ENCODE measurements at places on chromosomes 6 and 20.

DNA sequence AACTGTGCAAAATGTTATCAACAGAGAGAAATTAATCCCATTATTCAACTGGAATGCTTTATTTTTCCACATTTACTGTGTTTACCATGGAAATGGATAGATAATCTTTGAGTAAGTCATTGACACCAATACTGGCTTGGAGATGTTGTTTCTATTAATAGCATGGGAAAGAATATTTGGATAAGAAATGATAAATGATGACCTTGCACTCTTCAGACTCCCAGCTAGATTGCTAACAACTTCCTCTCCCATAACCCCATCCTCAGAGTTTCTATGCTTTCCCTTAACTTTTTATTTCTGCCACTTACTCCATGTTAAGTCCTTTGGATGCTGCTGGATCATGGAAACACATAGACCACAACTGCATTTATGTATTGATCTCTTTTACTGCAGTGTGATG is 182.5 kb downstream of the FNDC1 start:
- no peak for DNase-seq

DNA sequence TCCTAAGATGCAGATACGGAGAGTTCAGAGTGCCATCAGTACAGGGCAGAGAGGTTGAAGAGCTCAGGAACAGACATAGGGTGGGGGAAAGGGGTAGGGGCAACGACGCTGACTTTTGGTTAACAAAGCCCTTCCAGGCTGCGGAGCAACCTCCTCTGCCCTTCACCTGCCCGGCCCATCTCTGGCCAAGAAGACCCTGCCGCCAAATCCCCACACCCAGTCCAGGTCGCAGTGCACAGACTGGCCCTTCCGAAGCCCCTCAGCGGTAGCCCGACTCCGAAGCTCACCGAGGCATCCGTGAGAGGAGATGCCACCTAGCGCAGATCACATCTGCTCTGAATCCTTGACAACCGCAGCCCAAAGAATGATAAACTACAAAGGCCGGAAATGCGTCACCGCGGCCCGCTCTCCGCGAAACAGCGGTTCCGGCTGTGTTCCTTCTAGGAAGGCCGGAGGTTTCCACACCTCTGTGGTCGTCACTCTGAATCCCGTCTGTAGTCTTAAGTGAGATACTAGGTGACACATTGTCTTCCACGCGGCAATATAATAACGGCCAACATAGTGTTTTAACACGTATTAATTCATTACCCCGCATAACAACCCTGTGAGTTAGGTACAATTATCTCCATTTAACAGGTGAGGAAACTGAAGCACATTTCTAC is at the start of gene ZSCAN23:
Gene ZSCAN23 (minus strand): TSS at position 380 of the 662 bp plus-strand sequence. CDS start 7,225 bp downstream, outside the sequence.
- DNase-seq = peak; percentile 89

GRCh38 chr20:63900413-63900812 is 5.5 kb downstream of the DNAJC5 start:
- no peak for DNase-seq

GRCh38 chr6:165987483-165988301 is 180.0 kb downstream of the TBXT start:
- DNase-seq = peak; percentile 85

- DNase-seq = peak; percentile 78
These were observed 15.3 kb upstream of the SRSF6 start for GRCh38 chr20:43442282-43442880.

DNA sequence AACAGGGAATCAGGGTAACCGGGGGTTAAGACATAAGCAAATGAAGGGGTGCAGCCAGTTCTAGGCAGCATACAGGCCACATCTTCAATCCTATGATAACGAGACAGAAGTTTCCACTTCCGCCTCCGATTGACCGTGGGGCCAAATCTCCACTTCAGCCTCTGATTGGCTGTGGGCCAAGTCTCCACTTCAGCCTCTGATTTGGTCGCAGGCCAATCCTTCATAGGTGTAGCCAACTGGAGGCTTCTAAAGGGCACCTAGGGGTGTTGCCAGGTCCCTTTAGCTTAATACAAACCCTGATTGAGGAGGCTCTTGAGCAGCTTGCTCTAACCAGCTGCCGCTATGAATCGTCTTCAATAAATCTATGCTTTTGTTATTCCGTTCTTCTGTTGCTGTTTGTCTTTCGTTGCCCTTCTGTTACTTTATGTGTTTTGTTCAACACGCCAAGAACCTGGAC is 2.1 kb upstream of the ERGIC3 start:
- DNase-seq = no peak

DNA sequence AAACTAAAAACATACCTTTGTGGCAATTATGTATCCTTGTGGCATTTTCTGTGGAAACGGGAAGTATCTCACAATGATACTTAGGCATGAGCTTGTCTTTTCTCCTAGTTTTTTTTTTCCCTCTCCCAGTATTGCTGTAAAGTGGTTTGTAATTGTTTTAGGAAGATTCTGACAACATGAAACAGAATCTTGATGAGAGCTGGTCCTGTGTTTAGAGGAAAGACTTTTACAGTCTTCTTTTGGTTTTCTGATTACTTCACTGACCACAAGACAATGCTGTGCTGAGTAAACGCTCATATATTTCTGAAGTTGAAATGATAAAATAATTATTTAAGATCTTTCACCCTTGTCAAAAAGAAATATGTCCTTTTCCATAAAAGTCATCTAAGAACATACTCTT is 201.2 kb downstream of the FOXC1 start:
- no peak for DNase-seq

DNA sequence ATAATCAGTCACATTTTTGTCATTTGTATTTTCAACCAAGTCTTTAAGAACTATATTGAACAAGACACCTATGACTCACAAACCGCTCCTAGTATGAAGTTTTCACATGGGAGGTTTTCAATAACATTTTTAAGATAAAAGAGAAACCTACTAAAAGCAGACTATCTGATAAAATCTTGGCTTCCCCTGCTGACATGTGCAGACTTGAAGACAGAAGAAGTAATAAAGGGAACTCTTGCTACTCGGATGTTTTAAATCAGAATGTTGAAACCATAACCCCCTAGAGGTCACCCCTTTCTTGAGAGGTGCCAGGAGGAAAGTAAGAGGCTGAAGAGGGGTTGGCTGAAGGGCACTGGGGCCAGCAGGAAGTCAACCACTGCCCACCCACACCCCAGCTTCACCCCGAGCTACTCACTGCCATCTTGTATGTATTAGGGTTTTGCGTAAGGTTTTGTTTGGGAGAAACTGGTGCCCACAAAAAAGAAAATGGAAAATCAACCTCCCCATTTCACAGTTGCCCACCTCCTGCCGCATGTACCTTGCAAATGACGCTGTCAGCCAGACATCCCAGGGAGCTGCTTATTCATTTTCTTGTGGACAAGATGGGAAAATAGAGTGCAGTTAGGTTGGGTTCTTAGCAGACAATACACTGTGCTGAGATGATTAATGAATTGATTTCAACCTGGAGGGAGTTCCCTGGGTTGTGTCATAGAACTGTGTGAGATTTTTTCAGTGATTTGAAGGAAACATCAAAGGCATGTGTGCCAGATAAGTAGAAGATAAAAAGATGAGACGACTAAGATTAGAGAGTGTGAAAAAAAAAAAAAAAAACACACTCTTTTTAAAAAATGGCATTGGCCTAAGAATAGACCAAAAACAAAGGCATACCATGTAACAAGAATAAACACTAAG is 83.2 kb upstream of the TAB2 start:
- peak; percentile 26 for DNase-seq

GRCh38 chr6:54112151-54112650 is 958 bp downstream of the MLIP start:
- no peak for DNase-seq

GRCh38 chr20:12014736-12015135 is 97.0 kb downstream of the BTBD3 start:
- DNase-seq = no peak

DNA sequence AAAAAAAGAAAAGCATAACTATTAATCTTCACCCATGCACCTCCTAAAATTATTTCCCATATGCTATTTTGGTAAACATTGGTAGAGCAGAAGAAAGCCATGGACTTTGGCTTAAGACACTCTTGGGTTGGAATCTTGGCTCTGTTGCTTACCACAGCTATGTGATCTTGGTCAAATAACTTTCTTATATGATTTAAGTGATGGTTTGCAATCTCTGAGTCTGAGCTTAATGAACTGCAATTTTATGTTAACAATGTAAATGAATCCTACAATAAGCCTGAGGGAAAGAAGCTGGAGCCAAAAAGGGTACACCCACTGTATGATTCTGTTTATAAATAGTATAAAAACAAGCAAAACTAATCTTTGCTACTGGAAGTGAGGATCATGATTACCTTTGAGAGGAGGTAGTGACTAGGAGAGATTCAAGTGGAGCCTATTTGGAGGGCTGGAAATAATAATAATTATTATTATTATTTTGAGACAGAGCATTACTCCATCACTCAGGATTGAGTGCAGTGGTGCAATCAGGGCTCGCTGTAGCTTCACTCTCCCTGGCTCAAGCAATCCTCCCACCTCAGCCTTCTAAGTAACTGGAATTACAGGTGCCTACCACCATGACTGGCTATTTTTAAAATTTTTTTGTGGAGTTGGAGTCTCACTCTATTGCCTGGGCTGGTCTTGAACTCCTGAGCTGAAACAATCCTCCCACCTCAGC is 34.5 kb downstream of the ABRACL start:
- DNase-seq = no peak

DNA sequence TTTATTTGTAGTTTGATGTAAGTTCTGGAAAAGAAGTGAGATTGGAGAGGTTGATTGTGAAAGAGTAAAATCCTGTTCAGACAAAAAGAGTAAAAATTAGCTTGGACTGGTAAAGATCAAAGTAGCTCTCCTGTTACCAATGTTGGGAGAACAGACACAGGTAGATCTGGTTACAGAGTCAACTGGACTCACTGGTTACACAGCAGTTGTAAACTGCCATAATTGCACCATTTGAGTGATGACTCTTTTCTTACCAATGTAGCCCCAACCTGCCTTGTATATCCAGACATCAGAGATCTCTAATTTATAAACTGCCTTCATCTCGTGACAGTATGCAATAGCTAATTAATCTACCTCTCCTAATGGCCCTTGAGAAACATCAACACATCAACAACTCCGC is 165.6 kb upstream of the PRSS16 start:
- no peak for DNase-seq

GRCh38 chr6:14660806-14661579 is 543.4 kb downstream of the CD83 start:
- no peak for DNase-seq

DNA sequence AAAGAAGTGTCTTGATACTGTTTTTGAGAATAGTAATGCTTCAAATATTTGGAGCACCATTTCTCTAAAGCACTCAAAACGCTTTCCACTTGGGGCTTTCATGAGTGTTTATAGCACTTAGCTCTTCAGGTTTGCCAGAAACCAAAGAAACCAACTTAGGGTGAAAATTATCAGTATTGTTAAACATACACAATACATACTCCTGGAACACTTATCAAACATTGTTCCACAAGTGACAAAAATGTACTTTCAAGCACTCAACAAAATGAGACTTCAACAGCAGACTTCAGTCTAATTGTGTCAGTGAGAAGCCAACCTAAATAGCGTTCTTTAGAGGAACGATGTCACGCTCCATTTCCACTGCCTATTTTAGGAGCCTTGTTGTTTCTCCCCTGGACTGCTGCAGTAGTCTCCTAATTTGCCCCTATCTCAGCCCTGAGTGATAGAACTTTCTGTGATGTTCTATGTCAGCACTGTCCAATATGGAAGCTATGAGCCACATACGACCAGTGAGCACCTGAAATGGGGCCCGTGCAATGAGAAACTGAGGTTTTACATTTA is 461.3 kb downstream of the KIF16B start:
- DNase-seq = no peak

- DNase-seq = no peak
These were observed 9.4 kb upstream of the COL9A1 start for GRCh38 chr6:70312165-70312745.

DNA sequence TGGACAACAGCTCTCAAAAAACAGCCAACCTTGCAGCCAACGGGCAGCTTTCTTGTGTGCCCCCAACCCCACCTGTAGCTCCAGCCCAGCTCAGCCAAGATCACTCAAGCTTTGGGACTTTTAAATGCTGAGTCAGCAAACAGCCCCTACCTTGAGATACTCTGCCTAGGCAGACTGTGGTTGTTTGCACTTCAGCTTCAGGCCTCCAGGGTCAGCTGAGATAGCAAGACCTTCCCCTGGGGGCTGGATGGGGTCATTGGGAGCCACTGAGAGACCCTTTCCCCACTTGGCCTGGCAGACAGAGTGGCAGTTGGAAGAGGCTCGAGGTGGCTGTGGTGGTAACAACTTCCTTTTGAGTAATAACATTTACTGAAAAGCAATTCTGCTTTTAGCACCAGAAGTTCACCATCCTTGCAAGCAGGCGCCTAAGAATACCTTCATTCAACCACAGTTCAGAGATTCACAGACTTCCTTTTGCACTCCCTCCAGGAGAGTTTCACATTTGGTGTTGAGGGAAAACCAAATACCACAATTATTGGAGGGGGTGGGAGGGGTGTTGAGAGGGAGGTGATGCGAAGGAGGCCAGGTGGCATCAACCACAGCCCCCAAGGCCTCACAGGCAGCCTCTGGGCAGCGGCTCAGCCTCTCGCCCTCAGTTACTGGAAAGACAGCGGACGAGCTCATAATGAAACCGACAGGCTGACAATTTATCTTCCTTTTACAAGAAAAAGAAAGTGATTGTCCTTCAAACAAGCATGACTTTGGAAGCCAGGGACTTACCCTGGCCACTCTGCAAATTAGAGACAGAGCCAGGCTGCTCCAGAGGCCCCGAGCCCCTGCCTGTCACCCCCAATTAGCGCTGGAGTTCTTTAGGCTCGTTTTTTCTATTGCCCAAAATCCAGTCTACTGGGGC is 148.1 kb downstream of the CEBPB start:
- DNase-seq = no peak

DNA sequence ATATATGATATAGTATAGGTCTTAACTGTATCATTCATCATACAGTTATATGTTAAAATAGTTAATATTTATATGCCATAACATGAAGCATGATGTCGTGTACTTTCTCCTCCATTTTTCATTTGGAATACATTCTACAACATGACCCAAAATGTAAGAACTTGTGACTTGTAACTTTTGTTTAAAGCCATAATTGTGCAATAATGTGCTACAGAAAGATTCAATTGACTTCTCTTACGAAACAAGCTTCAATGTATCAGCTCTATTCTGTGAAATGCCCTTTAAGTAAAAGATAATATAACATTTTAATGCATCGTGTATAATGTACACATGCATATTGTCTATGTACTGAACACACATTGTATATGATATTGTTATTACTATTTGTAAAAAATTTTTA is 76.7 kb upstream of the FABP7 start:
- DNase-seq = no peak

GRCh38 chr20:46640536-46641311 is 10.5 kb downstream of the SLC13A3 start:
- DNase-seq = no peak

GRCh38 chr20:42484790-42485375 is 704.8 kb downstream of the PTPRT start:
- no peak for DNase-seq
